Stimulated activated CD4-positive, alpha-beta T cell treated with anti-CD3 and anti-CD28 coated beads, TNF-alpha, amount 100 ng/mL, for 24 hours (primary cell): ENCODE measurements at places on chromosomes 4 and X.

- no peak for DNase-seq
Measured at GRCh38 chr4:52822972-52823701, 39.0 kb upstream of the RASL11B start.

DNA sequence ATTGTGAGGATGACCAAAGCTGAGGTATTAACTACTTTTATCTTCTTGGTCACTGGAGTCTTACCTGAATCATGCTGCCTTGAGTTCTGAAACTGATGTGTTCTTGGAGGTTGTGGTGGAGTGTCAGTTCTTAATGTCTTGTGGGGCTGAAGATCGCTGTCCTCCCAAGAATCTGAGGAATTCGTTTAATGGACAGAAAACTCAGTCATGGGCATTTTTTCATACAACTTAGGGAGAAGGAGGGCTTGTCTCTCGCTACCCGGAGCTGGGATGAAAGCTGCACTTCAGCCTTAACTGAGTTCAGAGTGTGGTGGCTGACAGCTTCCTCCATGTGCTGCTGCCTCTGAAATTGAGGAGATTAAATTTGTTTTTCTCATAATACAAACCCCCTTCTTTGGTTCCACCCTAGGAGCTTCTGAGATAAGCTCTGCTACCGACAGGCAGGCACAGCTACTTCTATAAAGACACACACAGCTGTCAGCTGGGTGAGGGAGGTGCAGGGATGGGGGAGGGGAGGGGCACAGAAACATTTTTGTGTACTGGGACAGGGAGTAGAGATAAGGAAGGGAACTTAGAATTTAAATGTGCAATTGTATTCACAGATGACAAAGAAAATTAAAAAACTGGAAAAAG is 30.8 kb downstream of the RBBP7 start:
- no peak for DNase-seq

GRCh38 chr4:148094149-148094548 is 348.1 kb downstream of the NR3C2 start:
- DNase-seq = no peak

GRCh38 chr4:26912810-26913209 is 52.2 kb downstream of the STIM2 start:
- DNase-seq = no peak

- DNase-seq = no peak
Measured at GRCh38 chr4:24024157-24024556, 134.3 kb upstream of the PPARGC1A start.

- no peak for DNase-seq
Measured at GRCh38 chrX:109218761-109219160, 263.1 kb downstream of the GUCY2F start.

GRCh38 chr4:13329963-13330362 is 154.2 kb downstream of the RAB28 start:
- no peak for DNase-seq

GRCh38 chrX:153653556-153653955 is 6.6 kb downstream of the DUSP9 start:
- DNase-seq = no peak

- DNase-seq = no peak
Measured at GRCh38 chrX:40719218-40719617, 16.1 kb downstream of the MED14 start.

DNA sequence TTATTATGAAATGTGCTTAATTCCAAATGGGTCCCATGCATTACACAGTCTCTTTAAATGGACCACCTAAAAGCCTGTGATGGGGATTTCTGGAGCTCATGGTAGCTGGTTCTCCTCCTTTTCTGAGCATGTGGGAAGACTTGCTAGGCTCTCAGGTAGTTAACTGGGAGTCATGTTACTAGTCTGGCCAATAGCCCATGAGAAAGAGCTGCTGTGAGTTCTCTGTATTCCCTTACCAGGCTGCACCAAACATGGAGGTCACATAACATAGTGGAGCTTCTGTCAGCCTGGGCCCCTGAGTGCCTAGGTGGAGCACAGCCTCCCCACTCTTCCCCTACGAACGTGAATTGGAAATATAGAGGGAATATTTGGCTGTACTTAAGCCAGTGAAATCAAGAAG is 198.4 kb downstream of the MAML3 start:
- DNase-seq = no peak

DNA sequence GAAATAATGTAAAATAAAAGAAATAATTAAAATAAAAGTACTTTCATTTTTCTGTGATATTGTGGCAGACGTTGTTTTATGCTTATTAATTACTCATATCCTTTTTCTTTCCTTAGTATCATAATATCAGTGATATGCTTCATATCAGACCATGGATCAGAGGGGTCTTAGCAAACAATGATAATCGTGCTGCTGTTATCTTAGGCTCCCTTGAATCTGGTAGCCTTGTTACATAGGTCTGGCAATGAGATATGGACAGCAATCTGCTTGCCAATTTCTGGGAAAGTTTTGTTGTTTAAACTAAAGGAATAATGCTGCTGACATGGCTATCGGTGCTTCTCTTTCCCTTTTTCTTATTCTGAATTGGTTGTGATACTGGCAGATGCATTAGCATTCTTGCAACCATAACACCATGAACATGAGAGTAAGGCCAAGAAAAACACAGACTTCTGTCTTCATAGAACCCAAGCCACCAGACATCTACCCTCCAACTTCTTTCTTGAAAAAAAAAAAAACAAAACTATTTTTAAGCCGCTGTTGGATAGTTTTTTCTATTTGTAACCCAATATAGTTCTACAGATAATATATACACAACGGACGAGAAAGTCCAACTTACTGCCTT is 16.4 kb downstream of the EPHA5 start:
- DNase-seq = no peak

- no peak for DNase-seq
Measured at GRCh38 chr4:86939729-86940575, 5.1 kb downstream of the AFF1 start.

GRCh38 chrX:154026136-154027021 is 6.7 kb upstream of the IRAK1 start:
- no peak for DNase-seq

DNA sequence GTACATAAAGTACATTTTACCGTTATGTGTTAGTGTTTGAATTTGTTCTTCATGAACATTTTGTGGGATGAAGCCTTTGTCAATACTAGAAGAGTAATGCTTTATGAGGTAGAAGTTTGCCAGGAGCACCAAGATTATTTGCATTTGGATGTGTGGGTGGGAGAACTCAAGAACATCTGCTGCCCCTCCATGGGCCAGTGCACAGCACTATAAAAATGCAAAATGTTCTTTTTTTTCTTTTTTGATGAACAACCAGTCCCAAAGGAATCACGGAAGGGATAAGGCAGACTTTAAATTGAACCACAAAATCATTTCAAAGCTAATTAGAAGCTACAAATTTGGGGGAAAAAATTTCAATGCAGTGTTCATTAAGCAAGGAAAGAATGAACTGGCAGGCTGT is 300.3 kb upstream of the NWD2 start:
- no peak for DNase-seq

GRCh38 chrX:153870288-153870690 is 15.7 kb downstream of the L1CAM start:
- DNase-seq = no peak

DNA sequence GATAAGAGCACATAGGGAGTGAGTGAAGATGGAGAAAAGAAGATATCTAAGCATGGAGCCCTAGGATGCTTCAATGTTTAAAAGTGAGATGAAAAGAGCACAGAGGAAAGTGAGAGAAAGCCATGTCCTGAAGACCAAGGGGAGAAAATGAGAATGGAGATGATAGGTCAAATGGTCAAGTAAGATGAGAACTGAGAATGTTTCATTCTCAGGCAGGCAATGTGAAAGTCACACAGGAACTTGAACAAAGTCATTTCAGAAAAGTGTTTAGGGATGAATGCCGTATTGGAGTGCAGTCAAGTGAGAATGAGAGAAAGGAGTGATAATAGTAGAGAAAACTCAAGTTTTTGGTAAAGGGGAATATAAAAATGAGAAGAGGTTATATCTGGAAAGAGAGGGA is 148.7 kb upstream of the PTCHD1 start:
- DNase-seq = no peak

GRCh38 chrX:53190363-53190960 is 34.5 kb downstream of the KDM5C start:
- no peak for DNase-seq

DNA sequence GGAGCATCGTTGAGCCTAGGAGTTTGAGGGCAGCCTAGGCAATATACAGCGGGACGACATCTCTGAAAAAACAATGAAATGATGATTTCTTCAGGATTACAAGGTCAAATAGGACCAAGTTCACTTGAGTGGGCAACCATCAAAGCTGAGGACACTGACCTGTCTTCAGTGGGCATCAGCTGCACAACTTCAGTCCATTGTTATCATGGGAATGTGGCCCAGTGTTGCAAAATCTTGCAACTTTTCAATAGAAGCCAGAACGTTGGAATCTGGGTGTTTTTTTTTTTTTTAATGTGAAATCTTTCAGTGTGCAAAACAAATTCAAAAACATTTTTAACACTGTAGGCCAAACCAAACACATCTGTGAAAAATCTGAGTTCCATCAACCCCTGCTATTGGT is 155.4 kb upstream of the PLAC1 start:
- no peak for DNase-seq

GRCh38 chrX:134949271-134949670 is 41.5 kb upstream of the SMIM10 start:
- no peak for DNase-seq
